Activated T-cell treated with anti-CD3 and anti-CD28 coated beads for 1 hour (primary cell): ENCODE measurements at places on chromosomes 2 and 18.

DNA sequence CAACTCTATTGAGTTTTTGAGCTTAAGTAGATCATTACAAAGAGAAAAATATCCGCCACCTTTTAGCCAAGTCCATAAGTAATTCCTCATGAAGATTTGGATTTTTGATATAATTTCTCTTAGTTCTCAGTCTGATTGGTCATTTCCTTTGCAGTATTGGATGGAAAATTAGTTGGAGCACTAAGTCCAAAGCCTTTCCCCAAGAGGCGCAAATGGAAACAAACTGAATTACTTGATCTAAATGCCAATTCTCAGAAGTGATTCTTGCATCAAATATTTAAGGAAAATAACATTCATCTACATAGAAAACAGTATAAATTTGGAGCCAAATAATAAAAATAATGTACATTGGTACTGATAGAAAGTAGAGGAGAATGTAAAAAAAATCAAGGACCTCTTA, 115.6 kb downstream of the CACNB4 start:
- no peak for DNase-seq

DNA sequence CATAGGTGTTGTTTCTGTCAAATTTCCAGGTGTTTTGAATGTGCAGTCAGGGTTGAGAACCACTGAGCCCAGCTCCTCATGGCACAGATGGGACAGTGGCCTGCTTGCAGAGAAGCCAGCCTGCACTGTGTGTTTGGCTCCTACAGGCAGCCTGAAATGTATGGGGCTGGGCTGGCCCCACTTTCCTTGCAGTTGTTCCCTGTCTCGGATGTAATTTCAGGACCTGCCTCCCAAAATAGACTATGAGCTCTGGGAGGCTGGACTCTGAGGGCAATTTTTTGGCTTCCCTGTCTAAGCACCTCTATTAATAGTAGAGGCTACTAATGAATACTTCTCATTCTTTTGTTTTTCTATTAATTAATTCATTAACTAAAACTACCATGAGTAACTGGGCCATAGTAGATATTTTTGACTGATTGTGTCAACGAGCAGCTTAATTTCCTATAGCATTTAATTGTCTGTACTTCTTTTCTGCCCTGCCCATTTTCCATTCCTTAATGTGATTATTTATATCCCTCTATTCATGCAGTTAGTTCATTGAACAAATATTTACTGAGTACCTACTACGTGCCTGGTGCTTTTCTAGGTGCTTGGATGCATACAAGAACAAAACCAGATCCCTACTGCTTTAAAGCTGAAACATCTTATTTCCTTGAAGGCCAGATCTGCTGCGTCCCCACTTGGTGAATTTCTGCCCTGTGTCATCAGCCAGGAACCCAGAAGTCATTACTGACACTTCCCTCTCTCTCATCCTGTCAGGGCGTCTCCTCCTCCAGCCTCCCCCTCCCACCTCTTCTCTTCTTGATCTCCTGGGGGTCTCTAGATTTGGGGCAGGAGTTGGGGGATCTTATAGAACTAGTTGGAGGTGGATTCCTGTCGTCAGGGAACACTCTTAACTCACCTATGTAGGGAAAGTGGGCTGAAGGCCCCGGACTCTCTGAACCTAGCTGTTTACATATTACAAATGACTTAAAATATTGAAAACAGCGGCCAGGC, 16.3 kb downstream of the DYSF start:
- no peak for DNase-seq

- no peak for DNase-seq
These were observed 152.6 kb downstream of the GULP1 start for GRCh38 chr2:188444106-188444835.

- peak; percentile 69 for DNase-seq
These were observed at the start of gene RETREG2 for GRCh38 chr2:219177552-219178376. Gene RETREG2 (plus strand): TSS chr2:219178275. CDS start chr2:219178353, 78 bp downstream.

DNA sequence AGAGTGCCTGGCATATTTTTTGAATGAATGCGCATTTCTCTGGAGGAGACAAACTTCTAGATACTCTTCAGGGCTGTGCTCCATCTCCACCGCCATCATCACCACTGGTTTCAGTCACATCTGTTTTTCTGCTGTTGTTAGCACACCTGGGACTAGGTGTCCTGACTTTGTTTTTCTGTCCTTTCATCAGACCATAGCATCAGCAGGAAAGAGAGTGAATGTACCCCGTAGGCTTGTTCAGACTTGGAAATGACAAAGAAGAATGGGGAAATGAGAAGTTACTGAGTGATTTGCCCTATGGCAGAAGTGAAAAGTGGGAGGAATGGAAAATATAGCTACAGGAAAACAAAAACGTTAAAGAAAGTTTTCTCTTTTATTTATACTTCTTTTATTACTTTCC, 965.2 kb upstream of the FANCL start:
- no peak for DNase-seq

- no peak for DNase-seq
These were observed 10.0 kb downstream of the POLR2D start for GRCh38 chr2:127847931-127848330.
